ENCODE measurements at places on chromosomes 3 and 15. TPM values are rescaled to one million over a fixed set of nuclear protein-coding genes. Genes with fewer than 3 reads are reported as not detected.

DNA sequence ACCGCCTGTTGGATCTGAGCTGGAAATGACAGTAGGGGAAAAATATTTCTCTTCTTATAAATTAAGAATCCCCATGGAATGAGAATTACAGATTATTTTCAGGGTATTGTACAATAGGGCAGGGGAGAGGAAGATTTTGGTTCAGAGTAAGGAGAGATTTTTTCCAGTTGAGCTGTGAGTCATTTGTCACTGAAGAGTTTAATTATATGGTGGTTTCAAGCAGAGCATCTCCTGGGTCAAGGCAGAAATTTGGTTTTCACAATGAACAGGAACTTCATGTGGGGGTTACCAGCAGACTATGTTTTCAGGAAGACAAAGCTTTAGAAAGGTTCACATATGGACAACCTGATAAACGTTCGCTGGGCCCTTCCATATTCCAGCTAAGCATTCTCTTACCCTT lies 182.8 kb upstream of the NR2E3 start:
- no peak for DNase-seq

DNA sequence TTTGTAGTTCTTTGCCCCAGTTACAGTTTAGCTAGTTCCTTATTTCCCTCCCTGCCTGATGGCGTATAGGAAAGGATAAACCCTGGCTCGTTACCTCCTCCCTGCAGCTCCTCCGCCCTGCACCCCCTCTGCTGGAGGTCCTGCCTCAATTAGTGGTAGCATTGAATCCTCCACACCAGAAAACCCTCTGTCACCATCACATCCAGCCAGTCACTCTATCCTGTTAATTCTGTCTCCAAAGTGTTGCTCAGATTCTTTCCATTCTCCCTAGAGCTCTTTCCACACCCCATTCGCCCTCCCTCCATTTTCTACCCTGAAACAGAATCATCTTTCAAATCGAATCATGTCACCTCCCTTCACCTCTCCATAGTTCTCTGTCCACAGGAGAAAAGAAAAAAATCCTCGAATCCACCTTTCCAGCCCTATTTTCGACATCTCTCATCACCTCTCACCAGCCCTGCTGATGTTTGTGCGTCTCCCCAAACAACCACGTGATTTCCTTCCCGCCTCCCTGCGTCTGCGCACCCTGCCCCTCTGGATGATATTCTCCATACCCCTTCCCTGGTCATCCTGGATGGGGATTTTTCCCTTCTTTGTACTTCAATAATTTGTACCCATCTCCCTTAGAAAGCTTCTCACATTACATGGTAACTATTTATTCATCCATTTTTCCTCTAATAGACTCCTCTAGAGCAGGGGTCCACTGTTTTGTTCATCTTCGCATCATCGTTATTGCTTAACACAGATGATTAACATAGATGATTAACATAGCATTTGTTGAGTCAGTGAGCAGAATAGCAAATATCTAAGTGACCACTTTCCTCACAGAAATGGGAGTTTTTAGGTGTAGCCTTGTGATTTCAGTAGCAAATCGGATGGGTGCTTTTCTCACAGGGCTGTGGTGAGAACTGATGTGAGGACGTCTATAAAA lies 37.1 kb downstream of the MAP3K13 start:
- no peak for DNase-seq

GRCh38 chr15:66195621-66196230 lies 57.8 kb downstream of the MEGF11 start:
- no peak for DNase-seq

DNA sequence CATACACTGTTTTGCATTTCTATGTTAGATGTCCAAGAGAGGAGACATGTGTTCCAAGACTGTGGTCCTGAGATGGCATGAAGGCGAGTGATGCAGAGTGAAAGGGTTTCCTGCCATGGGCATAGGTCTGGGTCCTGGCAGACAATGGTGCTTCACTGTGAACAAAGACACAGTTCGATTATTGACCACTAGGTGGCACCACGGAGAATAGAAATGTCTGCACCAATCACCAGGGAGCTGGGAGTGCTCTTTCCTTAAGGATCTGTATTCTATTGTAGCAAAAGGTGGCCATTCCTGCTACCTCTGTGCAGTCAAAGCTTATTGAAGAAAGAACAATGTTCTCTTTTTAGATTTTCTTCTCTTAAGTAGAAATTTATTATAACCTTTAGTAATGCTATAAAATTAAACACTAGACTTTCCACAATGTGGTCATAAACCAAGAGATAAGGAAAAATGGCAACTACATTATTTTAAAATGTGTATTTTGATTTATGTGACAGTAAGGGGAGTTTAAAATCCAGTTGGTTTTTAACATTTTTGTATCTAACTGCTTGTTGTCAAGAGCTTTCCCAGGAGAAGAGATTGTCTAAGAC lies 88.7 kb downstream of the GABRG3 start:
- DNase-seq: no peak

DNA sequence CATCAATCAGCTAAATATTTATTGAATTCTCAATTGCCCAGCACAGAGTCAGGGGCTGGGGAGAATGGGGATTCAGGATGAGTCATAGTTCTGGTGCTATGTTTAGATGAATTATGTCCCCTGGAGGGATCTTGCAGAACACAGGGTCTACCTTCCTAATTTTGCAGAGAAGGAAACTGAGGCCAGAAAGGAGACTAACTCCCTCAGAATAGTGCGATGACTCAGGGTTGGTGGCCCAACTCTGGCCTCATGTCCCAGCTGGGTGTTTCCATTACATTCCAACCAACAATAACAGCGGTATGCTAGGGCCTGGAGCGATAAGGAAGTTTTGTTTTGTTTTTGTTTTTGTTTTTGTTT lies 270.9 kb downstream of the TLE3 start:
- no peak for DNase-seq

The MOBP gene
- not detected for total RNA-seq

The TF gene
- 0.78 TPM for total RNA-seq

The ATP2B2 gene
- total RNA-seq: not detected

The SPTBN5 gene
- 0.96 TPM for total RNA-seq

Measured in naive thymus-derived CD8-positive, alpha-beta T cell (primary cell).